Left colon (tissue), 2 donors: ENCODE measurements at places on chromosomes 6 and 20.

DNA sequence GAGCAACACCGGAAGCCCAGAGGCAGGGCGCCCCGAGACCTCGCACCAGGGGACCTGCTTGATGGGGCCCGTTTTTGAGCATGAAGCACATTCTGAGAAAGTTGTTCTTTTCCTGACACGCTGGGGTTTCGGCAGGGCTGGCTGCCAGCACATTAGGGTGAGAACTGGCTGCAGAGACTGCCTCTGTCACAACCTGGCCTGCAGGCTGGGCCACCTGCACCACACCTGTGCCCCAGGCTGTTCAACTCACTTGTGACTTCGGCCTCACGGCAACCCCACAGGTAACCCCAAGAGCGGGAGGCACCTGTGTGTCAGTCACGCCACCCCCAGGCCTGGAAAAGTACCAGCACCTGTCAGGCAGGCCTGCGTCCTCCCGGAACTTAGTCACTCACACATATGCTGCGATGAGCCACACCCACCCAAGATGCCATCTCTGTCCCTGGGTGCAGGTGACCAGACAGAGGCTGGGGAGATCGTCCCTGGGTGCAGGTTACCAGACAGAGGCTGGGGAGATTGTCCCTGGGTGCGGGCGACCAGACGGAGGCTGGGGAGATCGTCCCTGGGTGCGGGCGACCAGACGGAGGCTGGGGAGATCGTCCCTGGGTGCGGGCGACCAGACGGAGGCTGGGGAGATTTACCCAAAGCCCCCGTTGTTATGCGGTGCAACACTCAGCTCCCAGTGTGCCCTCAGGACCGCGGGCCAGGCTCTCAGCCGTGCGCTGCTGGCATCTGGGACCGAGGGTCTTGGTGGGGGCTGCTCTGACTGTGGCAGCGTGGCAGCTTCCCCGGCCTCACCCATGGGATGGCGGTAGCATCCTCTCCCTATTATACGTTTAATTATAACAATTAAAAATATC is 82.5 kb upstream of the BHLHE23 start:
- DNase-seq: peak; percentile 20

DNA sequence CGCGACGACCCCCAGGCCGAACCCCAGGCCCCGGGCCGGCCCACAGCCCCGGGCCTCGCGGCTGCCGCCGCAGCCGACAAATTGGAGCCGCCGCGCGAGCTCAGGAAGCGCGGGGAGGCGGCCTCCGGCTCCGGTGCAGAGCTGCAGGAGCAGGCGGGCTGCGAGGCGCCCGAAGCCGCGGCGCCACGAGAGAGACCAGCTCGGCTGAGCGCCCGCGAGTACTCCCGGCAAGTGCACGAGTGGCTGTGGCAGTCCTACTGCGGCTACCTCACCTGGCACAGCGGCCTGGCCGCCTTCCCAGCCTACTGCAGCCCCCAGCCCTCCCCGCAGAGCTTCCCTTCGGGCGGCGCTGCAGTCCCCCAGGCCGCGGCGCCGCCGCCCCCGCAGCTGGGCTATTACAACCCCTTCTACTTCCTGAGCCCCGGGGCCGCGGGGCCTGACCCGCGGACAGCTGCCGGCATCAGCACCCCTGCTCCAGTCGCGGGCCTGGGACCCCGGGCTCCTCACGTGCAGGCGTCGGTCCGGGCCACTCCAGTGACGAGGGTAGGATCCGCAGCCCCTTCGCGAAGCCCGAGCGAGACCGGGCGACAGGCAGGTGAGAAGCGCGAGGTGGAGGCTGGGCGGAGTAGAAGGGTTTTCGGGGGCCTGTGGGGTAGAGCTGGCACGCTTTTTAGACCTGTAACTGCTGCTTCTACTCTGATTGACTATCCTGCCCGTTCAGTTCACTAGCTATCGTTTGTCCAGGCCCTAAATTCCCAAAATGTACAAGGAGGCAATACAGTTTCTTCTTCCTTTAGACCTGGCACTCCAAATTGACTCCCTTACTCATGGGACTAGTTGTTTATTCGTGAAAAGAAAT is 654 bp downstream of the FAM8A1 start:
- peak; percentile 46 for DNase-seq

- no peak for DNase-seq
Measured at GRCh38 chr6:42781546-42781795, 381 bp upstream of the BICRAL start.

- DNase-seq: no peak
Measured at GRCh38 chr20:4322499-4322898, 307.1 kb upstream of the RNF24 start.

- DNase-seq: no peak
Measured at GRCh38 chr6:17450397-17450796, 57.0 kb downstream of the CAP2 start.

DNA sequence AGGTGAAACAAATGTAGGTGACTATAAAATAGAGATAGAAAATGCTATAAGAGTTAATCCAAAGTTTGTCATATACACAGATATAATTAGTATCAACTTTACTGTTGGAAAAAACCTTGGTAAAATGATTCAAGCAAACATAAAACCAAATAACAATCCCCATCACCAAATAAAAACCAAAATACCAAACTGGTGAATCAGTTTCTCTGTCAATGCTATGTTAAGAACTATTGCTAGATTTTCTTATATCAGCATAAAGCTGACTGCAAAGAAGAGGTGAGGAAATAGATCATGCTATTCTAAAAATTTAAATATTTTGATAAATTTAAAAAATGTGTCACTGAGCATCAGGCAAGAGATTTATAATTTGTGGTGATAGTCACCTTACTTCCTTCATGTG is 658.4 kb downstream of the PHF3 start:
- no peak for DNase-seq

- DNase-seq: no peak
Measured at GRCh38 chr6:319177-320131, 27.2 kb downstream of the DUSP22 start.

GRCh38 chr6:11820821-11821220 is 42.2 kb upstream of the ADTRP start:
- no peak for DNase-seq

GRCh38 chr6:113994934-113995342 is 24.0 kb upstream of the HDAC2 start:
- peak; percentile 50 for DNase-seq

- no peak for DNase-seq
Measured at GRCh38 chr6:127786109-127786508, 114.7 kb downstream of the THEMIS start.

DNA sequence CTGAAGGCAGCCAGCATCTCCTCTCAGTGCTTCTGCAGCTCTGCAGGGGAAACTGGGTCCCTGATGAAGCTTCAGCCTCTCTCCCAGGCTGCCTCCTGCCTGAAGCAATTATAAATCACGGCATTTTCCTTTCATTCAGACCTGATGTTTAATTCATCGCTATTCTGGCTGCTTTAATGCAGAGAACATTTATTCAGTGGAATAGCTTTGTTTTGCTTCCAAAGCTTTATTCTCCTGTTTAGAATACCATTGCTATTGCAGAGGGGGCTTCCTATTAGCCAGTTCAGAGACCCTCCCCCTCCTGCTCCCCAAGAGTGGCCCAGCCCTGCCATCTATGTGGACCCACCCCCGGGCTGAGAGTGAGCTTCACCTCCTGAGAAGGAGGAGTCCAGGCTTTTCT is 255.6 kb downstream of the LRFN2 start:
- no peak for DNase-seq

DNA sequence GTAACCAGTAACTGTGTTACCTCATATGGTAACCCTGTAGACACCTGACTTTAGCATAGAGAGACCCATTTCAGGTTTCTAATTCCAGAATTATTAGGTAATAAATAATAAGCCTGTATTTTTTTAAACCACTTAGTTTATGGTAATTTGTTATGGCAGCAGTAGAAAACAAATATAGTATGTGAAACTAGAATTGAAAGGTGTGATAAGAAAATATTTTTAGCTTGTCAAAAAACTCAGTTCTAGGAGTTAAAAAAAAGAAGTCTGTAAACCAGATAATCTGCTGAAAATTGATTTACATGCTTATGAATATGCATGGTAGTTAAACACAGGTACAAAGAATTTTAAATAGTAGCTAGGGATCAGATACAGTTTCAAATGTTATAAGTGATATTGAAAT is 695.0 kb upstream of the GJE1 start:
- DNase-seq: no peak

- DNase-seq: no peak
Measured at GRCh38 chr6:52611833-52612232, 35.0 kb upstream of the TRAM2 start.

- DNase-seq: no peak
Measured at GRCh38 chr6:166864333-166864732, 92.0 kb downstream of the RNASET2 start.

- no peak for DNase-seq
Measured at GRCh38 chr6:36020154-36020553, 4.3 kb downstream of the SLC26A8 start.

- no peak for DNase-seq
Measured at GRCh38 chr6:150527100-150527499, 72.6 kb upstream of the PLEKHG1 start.
